CD8-positive, alpha-beta memory T cell (primary cell): ENCODE measurements at places on chromosomes 5 and 9. TPM values are rescaled to one million over a fixed set of nuclear protein-coding genes. Genes with fewer than 3 reads are reported as not detected.

CENPK gene
- total RNA-seq = 65.4 TPM

COL27A1 gene
- 0.86 TPM for total RNA-seq

SNCB gene
- total RNA-seq = not detected

DNA sequence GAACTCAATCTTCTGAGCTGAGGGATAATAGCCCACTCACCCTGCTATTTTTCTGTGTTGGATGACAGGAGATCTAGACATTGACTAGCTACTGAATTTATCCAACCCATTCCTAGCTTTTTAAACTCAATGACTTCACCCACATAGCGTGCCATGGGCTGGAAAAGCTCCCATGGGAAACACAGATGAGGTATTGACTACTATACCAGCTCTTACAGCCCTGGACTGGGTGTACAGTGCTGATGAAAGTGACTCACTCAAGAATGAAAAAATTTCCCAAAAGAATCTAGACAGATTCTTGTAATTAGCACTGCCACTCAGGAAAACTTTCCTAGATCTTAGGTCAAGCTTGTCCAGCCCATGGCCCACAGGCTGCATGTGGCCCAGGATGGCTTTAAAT, 72.7 kb upstream of the NREP start:
- DNase-seq = no peak
- no peak overlapping the region for H3K27ac ChIP-seq
- H3K27me3 ChIP-seq = no peaks in the 10 kb centered on the region
- H3K36me3 ChIP-seq = no peaks in the 10 kb centered on the region
- no peak overlapping the region for H3K4me3 ChIP-seq

GRCh38 chr5:156400231-156400986, 73.4 kb downstream of the SGCD start:
- no peak for DNase-seq
- H3K4me3 ChIP-seq = no peak overlapping the region
- H3K27me3 ChIP-seq = no peaks in the 10 kb centered on the region
- no peaks in the 10 kb centered on the region for H3K36me3 ChIP-seq

- no peaks in the 10 kb centered on the region for H3K27me3 ChIP-seq
- H3K36me3 ChIP-seq = no peaks in the 10 kb centered on the region
- H3K27ac ChIP-seq = no peak overlapping the region
- no peak overlapping the region for H3K4me3 ChIP-seq
Measured at GRCh38 chr9:69317081-69317480, 7.9 kb upstream of the ENTREP1 start.
